HCEC 1CT (cell line): ENCODE measurements at places on chromosomes 7 and 10.

DNA sequence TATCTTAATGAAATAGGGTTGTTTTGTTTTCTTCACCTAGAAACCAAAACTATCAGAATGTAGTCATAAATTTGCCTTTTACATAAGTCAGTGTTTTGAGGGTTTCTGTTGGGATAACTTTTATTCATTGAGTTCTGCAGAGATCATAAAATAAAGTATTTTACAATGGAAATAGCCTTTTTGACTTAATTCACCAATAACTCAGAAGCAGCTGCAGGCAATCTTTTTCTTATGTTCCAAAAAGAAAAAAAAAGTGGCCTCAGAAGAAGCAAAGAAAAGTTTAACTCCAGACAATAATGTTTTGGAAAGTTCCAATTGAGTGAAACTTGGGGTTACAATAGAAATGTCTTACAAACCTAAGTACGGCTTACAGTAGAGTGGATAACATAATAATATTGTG, 491.7 kb upstream of the NRP1 start:
- DNase-seq = no peak

- DNase-seq = no peak
Measured at GRCh38 chr10:21297603-21298383, 227.7 kb downstream of the SKIDA1 start.

GRCh38 chr7:21911341-21911875, 34.3 kb downstream of the CDCA7L start:
- DNase-seq = no peak

DNA sequence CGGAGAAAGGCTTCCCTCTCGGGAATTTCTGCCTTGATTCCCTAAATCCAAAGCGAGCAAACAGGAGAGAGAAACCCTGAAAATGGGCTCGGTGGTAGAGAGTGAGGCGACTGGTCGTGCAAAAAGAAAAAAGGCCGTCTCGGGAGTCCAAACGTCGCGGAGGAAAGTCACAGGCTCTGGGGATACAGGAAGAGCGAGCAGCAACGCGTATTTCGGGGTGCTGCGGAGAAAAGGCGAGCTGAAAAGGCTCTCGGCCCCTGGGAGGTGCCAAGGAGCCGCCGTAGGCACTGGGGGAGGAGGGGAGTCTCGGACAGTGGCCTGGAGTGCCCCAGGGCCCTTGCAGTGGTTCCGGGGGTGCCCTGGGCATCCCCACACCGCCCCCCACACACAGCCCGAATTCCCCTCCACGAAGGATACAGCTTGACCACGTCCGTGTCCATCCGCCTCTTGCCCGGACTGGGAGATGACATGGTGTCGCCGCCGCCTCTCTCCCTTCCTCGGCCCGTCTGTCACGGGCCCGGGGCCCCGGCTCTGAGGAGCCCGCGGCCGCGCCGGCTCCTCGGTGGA, 591 bp downstream of the UBE2H start:
- DNase-seq = peak; percentile 66

GRCh38 chr7:29895559-29895958, 89.3 kb downstream of the WIPF3 start:
- DNase-seq = no peak

DNA sequence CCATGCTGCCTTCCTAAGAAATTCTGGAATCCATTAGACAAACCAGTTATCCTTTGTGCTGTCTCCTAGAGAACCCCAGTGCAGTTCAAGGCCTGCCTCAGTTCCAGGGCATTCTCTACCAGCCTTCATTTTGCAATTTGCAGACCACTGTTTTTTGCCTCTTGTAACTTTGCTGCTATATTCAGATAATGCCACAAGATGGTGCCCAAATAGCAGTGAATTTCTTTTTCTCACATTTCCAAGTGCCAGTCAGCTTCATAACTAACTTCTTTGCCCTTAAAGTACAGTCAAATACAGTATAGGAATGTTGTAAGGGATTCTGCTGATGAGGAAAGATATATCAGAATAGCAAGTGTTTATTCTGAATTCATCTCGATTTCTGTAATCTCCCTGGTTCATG, 25.2 kb downstream of the LOXL4 start:
- peak; percentile 47 for DNase-seq

DNA sequence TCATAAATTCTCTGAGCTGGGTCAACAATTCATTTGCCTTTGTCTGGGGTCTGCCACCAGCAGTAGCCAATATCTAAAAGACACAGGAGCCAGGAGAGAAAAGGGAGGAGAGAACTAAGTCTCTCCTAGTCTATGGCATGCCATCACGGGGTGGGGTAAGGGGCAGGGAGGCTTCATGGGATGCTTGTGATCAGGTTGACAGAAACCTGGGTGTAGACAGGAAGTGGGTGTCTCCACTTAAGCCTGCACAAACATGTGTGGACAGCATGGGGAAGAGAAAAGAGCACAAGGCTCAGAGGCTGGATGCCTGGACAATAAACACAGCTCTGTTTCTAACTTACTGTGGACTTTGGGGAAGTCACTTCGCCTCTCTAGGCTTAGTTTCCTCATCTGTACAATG, 11.5 kb upstream of the C10orf53 start:
- no peak for DNase-seq

- DNase-seq = peak; percentile 73
Measured at GRCh38 chr10:14617852-14618251, 156.8 kb downstream of the FAM107B start.

GRCh38 chr7:28065308-28065707, 115.3 kb downstream of the JAZF1 start:
- DNase-seq = no peak

DNA sequence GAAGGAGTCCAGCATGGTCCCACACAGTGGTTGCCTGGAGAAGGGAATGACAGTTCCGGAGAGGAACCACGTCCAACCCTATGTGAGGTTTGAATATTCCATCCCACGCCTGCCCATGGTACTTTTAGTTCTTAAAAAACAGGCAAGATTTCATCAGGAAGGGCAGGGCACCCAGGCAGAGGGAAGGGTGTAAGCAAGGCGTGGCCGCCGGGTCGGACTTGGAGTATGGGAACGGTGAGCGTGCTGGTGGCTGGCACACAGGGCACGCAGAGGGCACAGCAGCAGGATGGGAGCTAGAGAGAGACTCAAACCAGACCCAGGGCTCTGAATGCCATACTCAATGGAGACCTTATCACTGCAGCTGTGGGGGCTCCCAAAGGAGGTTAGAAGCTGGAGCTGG, 34.3 kb downstream of the FAM53B start:
- no peak for DNase-seq

GRCh38 chr7:17640730-17641377, 299.4 kb downstream of the SNX13 start:
- peak; percentile 42 for DNase-seq

DNA sequence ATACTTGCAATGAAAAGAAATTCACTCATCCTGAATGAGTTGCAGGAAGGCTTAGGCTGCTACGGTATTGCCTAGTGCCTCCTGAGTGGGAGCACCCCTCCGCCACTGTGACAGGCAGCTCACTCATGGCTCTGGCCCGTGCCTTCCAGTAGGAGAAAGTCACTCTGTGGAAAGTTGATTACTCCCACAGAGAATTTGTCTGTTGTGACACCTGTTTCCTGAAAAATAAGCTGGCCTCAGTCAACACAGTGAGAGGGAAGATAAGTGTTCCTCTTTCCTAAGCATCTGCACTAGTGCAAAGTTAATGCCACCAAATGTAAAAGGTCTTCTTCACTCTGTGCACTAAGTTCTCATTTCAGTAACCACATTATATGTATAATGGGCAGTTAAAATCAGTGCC, 158.8 kb upstream of the INHBA start:
- no peak for DNase-seq

DNA sequence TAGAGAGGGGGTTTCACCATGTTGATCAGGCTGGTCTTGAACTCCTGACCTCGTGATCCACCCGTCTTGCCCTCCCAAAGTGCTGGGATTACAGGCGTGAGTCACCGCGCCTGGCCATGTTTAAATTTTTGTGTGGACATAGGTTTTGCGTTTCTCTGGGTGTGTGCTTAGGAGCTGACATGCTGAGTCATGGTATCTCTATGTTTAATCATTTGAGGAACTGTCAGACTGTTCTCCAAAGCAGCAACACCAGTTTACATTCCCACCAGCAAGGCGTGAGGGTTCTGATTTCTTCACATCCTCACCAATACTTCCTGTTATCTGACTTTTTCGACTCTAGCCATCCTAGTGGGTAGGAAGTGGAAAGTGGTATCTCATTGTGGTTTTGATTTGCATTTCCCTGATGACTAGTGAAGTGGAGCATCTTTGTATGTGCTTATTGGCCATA, 153.7 kb downstream of the DNAJB6 start:
- peak; percentile 84 for DNase-seq
